ENCODE measurements at places on chromosomes 2 and 18.
A peak's percentile ranks its signal among the peaks of the same experiment; 100 is the strongest.

- DNase-seq = no peak
Observed at GRCh38 chr2:230891064-230891463, 26.3 kb downstream of the ITM2C start.

DNA sequence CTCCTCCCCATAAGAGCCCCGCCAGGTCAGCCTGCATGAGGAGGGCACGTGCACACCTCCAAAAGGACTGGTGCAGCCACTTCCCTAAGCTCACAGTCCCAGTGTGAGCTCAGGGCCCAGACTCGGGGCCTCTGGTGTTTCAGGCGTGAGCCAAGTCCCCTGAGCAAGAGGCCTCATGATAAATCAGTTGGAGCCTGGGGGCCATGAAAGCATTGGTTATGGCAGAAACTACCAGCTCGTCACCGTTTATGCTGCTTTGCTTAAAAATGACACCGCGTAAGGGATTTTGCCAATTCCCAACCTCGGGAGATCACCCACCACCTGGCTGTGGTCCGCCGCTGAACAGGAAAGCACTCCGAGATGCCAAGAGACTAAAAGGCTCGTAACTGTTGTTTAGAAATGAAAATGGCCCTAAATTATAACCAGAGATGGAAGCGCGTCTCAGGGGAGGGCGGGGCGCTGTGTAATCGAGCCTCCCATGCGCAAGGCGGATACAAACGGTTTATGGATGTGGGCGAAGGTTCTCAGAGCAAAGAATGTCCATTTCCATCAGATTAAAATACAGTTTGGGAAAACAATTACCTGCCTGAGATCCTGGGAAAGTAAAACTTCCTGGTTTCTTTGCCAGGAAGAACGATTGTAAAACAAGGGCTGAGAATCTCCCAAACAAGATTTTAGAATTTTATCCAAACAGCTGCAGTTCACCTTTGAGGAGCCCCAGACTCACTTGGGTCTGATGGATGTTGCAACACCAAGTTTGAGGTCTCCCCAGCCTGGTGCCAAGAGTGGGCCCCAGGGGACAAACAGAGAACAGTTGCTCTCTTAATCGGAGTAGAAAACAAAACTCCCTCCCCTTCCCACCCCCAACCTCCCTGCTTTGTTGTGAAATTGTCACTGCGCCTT is 141.4 kb downstream of the BCL2 start:
- DNase-seq = no peak

- no peak for DNase-seq
Observed at GRCh38 chr2:33765122-33765521, 166.0 kb upstream of the FAM98A start.

DNA sequence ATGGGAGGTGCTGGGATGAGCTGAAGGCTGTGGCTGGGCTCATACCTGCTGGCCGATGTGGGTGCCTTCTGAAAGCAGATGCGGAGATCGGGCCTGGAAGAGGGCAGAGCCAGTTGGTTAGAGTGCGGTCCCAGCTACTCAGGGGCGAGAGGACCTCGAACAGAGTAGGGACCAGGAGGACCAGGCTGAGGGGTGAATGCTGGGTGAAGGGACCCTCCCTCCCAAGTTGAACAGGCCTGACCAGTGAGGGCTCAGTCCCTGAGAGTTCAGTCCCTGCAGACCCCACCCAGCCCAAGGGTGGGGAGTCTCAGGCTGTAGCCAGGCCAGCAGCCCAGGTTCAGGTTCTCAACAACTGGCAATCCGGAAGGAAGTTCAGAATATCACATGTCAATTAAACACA is 232.8 kb upstream of the HS6ST1 start:
- DNase-seq = no peak

- DNase-seq = no peak
Observed at GRCh38 chr2:27431395-27431794, 3.0 kb downstream of the NRBP1 start.

GRCh38 chr2:113842919-113843736 is 46.8 kb upstream of the ACTR3 start:
- DNase-seq = no peak

- peak; percentile 21 for DNase-seq
Observed at GRCh38 chr2:27754138-27754588, 17.4 kb upstream of the MRPL33 start.

- DNase-seq = no peak
Observed at GRCh38 chr2:228224410-228224809, 42.9 kb upstream of the SPHKAP start.

GRCh38 chr2:115543461-115543860 is 1101.0 kb downstream of the DPP10 start:
- no peak for DNase-seq

DNA sequence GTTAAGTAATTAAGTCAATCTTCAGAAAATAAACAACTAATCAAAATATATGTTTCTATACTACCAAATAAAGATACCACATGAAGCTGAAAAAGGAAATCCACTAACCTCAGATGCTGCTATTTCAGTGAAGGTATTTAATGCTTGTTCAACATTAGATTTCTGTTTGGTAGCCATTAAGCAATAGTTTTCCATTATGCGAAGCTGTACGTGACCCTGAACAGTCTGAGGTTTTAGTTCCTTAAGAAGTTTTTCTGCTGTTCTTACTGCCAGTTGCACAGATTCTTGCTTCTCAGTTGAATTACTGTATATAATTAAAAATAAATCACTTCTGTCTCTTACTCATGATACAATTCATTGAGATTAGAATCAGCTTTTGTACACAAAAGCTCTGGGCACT is 65.4 kb downstream of the TTC21B start:
- DNase-seq = no peak

DNA sequence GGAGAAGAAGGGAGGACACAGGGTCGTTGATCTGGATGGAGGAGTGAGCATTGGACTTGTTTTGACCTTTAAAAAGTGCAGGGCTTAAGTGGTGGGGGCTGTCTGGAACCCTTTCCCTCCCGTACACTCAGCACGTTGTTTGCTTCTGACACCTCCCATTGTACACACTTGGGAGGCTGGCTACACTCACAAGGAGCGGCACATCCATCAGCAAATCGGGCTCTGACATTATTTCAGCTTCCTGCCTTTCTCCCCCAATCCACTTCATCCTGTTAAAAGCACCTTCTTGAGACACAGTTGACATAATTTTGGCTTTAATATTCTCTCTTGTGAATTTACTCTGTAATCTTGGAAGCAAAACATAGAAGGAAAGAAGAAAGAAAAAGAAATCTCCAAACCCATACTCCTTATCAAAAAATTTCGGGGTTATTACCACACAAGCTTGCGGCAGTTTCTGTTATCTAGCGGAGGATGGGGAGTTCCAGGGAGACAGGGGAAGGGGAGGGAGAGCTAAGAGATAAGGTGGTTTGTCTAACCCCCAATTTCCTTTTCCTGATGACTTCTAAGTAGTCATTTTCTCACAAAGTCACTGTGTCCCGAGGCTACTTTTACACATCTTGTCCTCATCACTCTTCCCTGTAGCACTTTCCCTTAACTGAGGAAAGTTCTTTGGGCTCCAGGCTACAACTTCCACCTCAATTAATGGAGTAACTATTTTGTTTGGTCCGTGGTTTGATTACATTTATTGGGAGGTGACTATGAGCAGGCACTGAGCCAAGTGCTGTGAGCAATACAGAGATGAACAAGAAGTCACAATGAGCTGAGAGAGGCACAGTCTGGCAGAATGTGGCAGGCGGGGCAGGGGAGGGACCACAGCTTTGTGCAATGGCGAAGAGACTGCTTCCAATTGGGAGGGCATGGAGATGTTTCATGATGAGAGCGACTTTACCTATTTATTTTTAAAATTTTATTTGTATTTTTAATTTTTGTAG is 240.1 kb upstream of the MEX3C start:
- DNase-seq = no peak

Measured in naive thymus-derived CD4-positive, alpha-beta T cell (primary cell).